ENCODE measurements at places on chromosomes 3 and 15. TPM values are rescaled to one million over a fixed set of nuclear protein-coding genes. Genes with fewer than 3 reads are reported as not detected.

The GOLGA6B gene
- polyA plus RNA-seq, result not detected

The PLSCR5 gene
- not detected for polyA plus RNA-seq

The ABHD6 gene
- 34.9 TPM for polyA plus RNA-seq

The SLC38A3 gene
- polyA plus RNA-seq, result 0.02 TPM

The UCN2 gene
- polyA plus RNA-seq, result 0.61 TPM

The CAND2 gene
- 0.78 TPM for polyA plus RNA-seq

The GREM1 gene
- 0.06 TPM for polyA plus RNA-seq

The TRAT1 gene
- polyA plus RNA-seq, result 4.2 TPM

The EFCC1 gene
- 8.7 TPM for polyA plus RNA-seq

The AP3B2 gene
- 0.15 TPM for polyA plus RNA-seq

The FBXL22 gene
- polyA plus RNA-seq, result 0.37 TPM

The TMOD2 gene
- polyA plus RNA-seq, result 1.3 TPM

The TJP1 gene
- 3.7 TPM for polyA plus RNA-seq

The PDZRN3 gene
- polyA plus RNA-seq, result 1.7 TPM

The COLQ gene
- 6.3 TPM for polyA plus RNA-seq

The PPP2R3A gene
- polyA plus RNA-seq, result 0.24 TPM

The IMPG2 gene
- polyA plus RNA-seq, result 0.07 TPM

The PROS1 gene
- polyA plus RNA-seq, result 5.6 TPM

The ARRDC4 gene
- polyA plus RNA-seq, result 7.7 TPM

The PGBD4 gene
- 1.7 TPM for polyA plus RNA-seq

The MESP2 gene
- polyA plus RNA-seq, result not detected

Measured in spleen (tissue), 13 donors.